ENCODE measurements at places on chromosomes 3 and 15.

DNA sequence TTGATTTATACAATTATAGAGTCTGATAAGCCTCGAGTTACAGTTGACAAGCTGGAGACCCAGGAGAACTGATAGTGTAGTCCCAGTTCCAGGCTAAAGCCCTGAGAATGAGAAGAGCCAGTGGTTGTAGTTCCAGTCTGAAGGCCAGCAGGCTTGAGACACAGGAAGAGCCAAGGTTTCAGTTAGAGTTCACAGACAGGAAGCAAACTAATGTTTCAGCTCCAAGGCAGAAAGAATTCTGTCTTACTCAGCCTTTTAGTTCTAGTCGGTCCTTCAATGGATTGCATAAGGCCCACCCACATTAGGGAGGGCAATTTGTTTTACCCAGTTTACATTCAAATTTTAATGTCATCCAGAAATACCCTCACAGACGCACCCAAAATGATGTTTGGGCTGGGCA is 102.7 kb downstream of the CDIN1 start:
- DNase-seq, result no peak

DNA sequence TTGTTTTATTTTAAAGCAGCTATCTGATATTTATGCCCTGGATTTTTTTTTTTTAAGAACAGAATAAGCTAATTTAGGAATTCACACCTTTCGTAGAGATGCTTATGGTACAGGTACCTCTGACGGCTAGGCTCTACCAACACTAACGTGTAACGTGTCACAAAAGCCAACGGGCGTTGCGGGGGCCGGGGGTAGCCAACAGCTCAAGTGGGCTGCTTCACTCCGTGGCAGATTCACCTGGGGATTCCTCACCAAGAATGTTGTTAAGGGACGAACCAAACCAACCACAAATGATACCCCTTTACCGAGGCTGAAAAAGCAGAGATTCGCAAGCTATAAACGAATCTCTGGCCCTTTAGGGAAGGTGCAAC is 1.0 kb downstream of the TMCC1 start:
- DNase-seq, result peak; percentile 4

DNA sequence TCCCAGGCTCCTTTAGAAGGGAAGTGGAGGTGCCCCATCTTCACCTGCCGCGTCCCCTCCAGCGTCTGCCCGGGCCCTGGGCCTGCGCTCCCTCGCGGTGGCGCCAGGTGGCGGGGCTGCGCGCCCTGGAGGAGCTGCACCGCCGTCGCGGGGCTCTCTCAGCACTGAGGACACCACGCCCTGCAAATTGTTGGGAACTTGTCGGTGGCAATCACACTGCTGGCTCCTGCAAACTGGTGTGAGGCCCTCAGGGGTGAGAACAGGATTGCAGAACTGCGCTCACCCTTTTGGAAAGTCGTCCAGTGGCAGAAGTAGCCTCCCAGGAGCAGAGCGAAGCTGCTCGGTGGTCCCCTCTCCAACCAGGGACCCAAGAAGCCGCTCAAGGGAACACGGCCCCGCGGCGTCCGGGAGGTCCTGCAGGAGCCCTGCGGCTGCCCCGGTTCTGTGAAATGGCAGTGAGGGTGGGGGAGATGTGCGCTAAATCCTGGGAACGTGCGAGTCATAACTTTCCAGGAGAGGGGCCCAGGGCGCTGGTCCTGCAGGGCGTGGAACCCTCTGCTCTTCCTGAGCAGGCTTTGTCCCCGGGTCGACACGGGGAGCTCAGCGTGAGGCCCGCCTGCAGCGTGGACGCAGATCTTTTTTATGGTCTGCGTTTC is 995 bp upstream of the LRRK1 start:
- DNase-seq, result peak; percentile 73

- no peak for DNase-seq
These were observed 19.2 kb upstream of the C15orf39 start for GRCh38 chr15:75182187-75183131.

- no peak for DNase-seq
These were observed 79.9 kb downstream of the GTPBP8 start for GRCh38 chr3:113070681-113071113.

DNA sequence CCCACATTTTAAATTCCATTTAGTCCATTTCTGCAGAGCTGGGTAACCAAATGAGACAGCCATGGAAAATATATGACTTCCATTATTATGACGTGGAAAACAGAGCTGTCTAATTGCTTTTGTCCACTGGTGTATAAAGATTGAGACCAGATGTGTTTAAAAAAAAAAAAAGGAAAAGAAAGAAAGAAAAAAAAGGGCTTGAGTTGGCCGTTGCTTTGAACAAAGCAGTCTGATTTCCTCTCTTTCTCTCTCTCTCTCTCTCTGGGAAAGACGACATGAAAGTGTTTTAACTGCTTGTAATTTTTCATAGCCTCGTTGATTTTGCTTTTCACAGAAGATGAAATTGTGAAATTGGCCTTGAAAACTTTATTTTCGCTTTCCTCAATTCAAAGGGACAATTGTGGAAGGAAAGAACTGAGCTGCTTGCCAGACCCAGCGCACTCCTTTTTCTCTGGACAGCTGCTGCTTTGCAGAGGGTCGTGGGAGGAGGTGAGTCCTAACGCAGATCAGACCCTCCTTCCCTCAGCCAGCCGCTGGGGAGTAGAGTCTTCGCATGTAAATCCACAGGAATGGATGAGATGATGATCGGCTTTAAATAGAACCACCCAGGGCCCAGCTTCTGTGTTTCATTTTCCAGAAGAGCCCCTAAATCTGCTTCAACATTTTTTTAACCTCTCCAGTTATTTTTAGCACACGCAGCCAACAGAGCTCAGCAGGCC is 42.8 kb upstream of the UBE2E1 start:
- DNase-seq, result no peak

GRCh38 chr15:45027220-45027619 is 4.2 kb downstream of the SORD start:
- no peak for DNase-seq

DNA sequence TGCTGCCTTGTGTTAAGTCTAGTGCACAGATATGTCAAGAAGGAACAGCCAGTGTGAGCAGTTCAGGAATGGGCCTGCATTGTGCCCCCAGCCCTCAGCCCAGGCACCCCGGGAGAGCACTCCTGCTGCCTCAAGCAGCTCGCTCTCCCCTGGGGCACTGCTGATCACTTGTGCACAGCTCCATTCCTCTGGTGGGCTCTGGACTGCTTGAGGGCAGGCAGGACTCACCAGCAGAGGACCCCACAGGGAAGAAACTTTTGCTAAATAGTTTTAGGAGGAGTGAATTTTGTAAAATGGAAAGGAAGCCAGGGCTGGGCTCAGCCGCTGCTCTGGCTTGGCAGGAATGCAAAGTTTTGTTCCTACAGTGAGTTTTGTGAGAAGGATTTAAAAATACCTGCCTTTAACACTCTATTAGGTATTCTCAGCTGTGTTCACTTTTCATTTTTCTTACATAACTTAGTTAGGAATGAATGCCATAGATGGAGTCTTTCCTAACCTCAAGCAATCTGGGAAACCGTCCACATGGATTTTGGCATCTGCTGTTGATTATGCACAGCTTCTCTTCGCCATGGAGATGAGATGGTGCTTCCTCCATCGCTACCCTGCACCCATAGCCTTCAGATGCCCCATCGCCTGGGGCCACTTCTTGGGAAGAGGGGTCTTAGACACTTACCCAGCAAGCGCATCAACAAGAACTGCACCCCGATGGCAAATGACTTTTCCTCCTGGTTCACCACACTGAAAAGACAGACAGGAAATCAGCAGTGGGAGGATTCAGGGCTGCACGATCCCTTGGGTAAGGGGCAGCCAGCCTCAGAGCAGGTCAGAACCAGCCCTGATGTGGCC is 42.3 kb upstream of the RAB6B start:
- DNase-seq, result no peak

GRCh38 chr3:60120245-60120644 is 1070.4 kb upstream of the CFAP20DC start:
- no peak for DNase-seq

DNA sequence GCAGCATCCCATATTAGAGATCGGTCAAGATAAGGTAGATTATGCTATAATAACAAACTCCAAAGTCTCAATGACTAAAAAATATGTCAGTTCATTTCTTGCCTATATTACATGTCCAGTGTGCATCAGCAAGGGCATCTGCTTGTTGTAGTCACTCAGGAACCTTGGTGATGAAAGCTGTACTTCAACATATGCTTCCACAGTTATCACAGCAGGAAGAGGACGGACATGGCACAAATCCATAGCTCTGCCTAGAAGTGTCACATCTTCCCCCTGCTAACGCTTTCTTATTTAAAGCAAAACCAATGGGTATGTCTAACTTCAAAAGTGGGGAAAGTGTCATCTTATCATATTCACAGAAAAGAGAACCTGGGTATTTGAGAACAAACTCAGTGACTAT is 20.0 kb upstream of the PIAS1 start:
- DNase-seq, result no peak

DNA sequence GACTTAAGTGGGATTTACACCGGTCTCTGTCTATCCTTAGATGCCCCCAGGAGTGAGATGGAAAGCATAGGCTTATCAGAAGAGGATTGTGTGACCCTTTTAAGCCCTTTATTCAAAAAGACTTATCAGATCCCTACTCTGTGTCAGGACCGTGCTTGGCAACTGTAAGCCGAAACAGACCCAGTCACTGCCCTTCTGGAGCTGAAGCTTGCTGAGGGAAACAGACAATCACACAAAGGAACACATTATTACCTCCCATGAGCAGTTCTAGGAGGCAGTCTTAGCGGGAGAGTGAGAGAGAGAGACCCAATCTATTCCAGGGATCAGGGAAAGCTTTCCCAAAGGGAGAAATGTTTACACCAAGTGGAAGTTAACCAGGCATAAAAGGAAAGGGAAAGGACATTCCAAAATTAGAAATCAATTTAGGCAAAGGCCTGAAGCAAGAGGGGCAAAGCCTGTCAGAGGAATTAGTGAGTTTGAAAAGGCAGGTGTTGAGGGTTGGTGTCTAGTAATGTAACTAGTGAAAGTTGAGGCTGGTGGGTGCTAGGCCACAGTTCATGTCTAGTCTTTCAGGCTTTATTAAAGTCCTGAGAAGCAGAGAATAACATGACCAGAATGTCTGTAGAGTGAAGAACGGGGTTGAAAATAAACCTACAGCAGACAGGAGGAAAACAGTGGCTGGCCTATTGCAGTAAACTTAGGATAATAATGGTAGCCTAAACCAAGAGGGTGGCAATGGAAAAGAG is 86.7 kb downstream of the THBS1 start:
- no peak for DNase-seq

DNA sequence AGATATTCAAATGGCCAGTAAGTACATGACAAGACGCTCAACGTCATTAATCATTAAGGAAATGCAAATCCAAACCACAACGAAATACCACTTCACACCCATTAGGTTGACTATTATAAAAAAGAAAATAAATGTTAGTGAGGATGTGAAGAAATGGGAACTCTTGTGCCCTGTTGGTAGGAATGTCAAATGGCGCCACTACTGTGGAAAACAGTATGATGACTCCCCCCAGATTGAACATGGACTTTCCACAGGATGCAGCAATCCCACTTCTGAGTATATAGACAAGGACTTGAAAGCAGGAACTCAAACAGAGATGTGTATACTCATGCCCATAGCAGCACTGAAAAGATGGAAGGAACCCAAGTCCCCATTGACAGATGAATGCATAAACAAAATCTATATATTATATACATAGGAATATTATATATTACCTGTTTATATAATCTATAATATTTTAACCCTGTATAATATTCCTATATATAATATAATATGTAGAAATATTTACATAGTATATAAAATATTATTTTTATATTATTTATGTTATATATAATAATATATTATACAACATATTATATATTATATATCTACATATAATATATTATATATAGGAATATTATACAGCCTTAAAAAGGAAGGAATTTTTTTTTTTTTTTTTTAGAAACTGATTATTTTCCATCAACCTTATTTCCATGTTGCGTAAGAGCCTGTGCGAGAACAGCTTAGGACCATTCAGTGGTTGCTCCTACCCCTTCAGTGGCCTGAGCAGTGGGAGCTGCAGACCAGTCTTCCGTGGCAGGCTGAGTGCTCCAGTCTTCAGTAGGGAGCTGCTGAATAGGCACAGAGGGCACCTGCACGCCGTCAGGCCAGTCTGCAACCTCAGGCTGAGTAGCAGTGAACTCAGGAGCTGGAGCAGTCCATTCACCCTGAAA is 17.6 kb upstream of the PIGZ start:
- no peak for DNase-seq

DNA sequence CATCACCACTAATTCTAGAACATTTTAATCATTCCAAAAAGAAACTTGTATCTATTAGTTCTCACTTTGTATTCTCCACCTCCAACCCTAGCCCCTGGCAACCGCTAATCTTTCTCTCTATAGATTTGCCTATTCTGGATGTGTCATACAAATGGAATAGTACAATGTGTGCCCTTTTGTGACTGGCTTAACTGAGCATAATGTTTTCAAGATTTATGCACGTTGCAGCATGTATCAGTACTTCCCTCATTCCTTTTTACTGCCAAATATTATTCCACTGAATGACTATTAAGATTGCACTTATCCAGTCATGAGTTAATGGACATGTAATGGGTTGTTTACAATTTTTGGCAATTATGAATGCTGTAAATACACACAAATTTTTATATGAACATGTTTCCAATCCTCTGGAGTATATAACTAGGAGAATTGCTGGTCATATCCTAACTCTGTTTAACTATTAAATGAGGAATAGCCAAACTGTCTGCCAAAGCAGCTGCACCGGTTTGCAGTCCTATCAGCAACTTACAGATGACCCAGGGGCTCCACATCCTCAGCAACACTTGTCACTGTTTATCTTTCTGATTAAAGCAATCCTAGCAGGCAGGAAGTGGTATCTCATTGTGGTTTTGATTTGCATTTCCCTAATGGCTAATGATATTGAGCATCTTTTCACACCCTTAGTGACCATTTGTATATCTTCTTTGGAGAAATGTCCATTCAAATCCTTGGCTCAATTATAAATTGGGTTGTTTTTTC is 42.9 kb downstream of the DCUN1D1 start:
- DNase-seq, result no peak

GRCh38 chr3:11624704-11625375 is 18.9 kb downstream of the VGLL4 start:
- DNase-seq, result no peak

DNA sequence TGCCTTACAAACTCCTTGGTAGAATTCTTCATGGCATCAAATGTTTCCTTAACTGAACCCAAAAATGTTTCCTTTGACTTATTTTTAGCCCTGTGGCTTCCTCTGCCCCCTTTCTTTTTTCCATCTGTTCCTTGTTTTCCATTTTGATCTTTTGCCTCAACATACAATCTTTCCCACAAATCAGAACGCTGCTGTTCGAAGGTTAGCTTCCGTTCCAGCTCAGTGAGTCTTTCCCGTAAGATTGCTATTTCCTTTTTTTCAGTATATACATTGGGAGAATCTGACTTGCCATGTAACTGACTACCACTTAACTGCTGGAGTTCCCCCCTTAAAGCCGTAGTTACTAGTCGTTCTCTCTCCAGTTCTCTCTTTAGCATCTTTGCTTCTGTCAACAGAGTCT is 41.2 kb downstream of the PIGB start:
- DNase-seq, result no peak

DNA sequence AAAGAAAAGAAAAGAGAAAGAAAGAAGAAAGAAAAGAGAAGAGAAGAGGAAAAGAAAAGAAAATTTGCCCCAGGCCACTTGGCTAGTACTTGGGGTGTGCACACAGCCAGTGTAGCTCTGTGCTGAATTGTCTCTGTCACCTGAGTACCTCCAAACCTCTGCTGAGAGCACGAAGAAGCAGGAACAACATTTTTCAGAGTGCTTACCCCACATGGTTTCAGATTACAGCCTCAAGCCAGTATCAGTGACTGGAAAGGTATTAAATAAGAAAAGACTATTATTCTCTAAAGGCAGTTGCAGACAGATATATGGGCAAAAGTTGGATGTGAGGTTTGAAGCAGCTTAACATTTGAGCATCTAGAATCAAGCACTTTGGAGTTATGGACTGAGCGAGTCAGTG is 113.3 kb upstream of the PHLDB2 start:
- DNase-seq, result no peak
